Stimulated activated CD4-positive, alpha-beta T cell treated with anti-CD3 and anti-CD28 coated beads, Interleukin-1b, Interleukin-23, amount 100 ng/mL, for 1 hour (primary cell): ENCODE measurements at places on chromosomes 5 and 9.

DNA sequence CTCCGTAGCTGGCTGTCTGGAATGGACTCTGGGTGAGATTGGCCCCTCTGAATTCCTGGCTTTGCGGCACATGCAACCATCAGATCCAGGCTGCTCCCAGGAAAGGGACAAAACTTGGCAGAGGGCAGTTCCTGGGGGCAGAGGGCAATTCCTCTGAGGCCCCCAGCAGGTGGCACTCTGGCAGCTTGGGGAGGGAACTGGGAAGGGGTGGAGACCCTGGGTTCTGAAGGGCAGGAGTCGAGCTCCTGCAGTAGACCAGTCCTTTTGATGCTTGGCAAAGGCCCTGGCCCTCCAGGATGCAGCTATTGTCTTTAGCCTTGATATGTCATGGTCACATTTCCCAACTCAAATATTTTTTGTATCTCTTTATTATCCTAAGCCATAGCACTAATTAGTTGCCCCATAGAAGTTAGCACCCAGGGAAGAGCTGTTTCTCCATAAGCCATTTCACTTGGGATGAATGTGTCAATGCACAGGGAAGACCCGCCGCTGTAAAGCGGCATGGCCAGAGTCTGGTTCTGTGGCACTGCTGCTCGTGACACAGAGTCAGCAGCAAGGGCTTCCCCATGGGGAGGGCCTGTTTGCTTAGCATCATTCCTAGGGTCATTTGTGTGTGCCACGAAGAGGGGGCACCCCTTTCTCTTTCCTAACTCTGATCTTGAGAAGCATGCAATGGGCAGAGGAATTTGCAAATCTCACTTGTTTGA is 51.2 kb upstream of the CDK20 start:
- DNase-seq: no peak

DNA sequence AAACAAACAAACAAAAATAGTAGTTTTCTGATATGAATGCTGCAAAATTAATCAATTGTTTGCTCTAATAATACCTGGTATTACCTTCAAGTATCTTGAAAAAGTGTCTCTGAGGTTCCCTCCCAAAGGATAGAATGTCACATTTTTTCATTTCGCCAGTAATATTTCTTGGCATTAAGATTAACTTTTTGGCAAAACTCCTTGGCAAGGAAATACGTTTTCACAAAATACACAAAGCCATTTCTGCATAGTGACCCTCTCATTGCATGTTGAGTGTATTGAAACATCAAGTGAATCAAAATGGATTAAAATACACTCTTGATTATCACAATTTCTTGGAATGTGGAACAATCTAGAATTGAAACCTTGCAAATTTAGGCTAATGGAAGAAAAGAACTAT is 230.5 kb downstream of the ATPSCKMT start:
- DNase-seq: no peak

- no peak for DNase-seq
Observed at GRCh38 chr9:23552876-23553601, 273.0 kb downstream of the ELAVL2 start.

GRCh38 chr5:120942596-120943350 is 478.7 kb downstream of the PRR16 start:
- DNase-seq: no peak

- DNase-seq: no peak
Observed at GRCh38 chr9:75671354-75671753, 219.1 kb upstream of the PCSK5 start.

- DNase-seq: no peak
Observed at GRCh38 chr5:33275921-33276627, 164.7 kb upstream of the TARS1 start.

DNA sequence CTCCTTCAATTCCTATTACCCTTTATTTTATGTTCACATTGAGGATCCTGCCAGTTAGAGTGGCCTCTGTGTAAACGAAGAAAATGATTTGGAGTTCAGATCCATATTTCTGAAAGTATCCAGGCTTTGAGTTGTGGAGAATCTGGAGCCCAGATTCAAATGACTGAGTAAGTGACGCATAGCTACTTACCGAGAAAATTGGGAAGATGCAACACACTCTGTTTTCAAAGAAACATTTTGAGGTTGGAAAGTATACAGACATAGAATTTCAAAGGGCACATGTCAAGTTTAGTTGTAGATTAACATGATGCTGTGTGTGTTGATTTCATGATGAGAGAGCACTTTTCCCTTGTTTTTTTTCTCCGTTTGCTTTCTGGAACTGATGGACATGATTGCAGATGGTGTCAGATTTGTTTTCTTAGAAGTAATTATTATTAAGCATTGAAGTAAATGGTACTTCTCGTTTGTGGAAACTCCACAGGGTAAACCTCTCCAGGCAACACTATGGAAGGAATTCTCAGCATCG is 148.1 kb downstream of the KDM4C start:
- no peak for DNase-seq

DNA sequence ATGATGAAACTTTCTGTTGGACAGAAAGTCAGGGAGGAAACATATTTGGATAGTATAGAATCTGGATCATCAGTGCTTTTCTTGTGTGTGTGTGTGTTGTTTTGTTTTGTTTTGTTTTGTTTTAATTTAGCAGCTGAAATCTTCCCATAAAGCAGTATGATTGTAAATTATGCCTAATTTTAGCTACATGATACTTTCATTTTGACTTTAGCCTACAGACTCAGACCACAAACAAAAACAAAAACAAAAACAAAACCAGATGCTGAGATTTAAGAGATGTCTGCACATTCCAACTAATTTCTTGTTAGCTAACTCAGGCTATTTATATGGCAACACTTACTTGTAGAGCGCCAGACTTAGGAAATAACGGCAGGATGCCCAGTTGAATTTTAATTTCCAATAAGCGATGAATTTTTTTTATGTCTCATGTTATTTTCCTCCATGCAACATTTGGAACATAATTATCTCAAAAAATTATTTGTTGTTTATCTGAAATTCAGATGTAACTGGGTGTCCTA is 119.5 kb upstream of the TRPC7 start:
- DNase-seq: no peak

DNA sequence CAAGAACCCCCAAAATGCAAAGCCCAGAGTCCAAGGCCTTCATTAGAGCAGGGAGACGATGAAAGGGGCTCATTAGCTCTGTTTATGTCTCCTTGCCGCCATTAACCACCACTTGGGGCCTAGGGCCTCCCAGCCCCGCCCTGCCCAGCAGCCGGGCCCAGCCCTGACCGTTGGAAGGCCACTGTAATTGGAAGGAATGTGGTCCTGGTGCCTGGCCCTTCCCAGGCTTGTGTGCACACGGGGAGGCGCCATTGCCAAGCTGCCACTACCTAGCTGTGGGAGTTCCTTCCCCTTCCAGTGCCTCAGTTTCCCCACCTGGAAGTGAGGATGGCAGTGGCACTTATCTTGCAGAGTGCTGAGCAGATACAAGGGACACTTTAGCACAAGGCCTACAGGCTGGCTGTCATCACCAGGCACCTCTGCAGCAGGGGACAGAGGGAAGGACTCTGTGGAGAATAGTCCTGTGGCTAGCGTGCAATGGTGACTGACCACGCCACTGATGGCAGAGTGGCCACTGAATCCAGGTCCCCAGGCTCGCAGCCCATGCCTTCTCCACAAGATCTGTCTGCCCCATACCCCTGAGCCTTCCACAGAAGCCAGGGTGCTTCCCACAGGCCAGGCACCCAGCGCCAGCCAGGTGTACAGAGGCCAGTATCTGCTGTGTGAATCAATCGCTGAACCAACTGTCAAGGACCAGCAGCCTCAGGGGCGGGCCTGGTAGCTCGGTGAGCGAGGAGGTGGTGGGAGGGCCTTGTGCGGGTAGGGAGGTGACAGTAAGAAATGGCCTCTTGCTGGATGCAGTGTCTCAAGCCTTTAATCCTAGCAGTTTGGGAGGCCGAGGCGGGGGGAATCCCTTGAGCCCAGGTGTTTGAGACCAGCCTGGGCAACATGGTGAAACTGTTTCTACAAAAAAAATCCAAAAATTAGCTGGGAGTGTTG is 20.8 kb downstream of the GBGT1 start:
- DNase-seq: no peak

- no peak for DNase-seq
Observed at GRCh38 chr5:143733665-143734455, 78.1 kb upstream of the HMHB1 start.

GRCh38 chr5:107698286-107698685 is 27.5 kb upstream of the EFNA5 start:
- no peak for DNase-seq

DNA sequence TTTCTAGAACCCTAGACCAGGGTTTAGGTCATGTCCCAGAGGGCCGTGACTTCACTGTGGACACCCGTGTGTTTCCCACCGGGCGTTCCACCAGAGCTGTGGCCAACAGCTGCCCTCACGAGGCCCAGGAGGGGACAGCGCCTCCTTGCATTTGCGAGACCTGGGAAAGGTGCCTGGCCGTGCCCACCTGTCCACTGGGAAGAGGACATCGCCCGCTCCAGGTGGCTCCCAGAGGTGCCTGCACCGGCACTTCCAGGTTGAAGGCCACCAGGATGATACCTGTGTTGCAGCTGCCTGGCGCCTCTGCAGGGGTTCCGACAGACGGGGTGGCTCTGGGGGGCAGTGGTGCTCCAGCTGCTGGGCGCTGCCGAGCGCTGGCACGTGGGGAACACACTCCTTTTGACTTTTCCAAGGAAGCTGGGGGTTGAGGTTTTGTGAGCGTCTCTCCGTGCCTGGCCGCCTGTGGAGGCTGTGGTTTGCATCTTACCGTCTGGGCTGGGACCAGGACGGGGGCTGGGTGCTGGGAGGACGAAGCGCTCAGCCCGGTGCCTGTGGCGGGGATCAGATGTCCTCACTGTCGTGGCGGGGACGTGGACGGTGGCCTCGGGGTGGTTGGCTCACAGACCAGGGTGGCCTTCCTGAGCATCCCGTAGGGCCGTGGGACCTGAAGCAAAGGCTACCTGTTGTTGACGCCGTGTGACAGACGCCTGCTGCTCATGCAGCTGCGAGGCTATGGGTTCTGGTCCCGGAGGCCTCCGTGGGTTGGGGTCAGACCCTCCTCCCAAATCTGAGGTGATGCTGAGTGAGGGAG is 19.2 kb downstream of the NKD2 start:
- DNase-seq: no peak

DNA sequence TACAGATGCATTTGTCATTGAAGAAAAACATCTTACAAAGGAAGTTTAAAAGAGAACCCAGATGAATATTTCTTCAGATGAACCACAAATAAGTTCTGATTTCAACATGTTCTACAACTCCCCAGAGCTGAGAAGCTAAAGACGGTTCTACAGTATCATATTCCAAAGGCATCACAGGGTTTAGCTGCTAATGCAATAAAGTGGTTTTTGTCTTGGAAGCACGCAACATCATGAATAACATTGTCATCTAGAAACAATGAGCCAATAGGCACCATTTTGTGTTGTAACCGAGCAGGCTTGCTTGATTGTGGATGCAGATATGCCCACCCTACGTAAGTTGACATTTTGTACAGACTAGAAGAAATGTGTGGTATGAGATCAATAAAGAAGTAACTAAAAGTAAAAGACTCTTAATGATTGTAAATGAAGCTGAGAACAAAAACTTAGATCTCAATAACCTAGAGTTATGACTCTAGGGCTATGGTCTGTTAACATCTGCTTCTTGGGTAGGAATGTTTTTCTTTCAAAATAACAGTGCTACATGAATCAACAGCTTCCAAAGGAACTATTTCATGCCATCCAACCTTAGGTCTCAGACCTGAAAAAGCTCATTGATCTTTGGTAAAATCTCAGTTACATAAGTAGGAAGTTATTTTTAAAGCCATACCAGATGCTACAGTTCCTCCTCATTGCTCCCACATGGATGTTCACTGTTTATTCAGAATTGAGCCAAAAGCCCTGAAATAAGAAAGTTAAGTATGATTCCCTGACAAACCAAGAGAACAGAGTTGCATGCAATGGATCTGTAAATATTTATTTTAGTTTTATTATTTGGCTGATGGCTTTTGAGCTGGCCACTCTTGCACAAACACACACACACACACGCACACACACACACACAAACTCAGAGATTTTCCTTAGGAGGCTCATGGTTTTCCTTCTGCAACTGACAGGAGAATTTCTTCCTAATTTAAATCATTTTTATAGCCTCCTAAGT is 118.7 kb upstream of the SLCO6A1 start:
- no peak for DNase-seq

DNA sequence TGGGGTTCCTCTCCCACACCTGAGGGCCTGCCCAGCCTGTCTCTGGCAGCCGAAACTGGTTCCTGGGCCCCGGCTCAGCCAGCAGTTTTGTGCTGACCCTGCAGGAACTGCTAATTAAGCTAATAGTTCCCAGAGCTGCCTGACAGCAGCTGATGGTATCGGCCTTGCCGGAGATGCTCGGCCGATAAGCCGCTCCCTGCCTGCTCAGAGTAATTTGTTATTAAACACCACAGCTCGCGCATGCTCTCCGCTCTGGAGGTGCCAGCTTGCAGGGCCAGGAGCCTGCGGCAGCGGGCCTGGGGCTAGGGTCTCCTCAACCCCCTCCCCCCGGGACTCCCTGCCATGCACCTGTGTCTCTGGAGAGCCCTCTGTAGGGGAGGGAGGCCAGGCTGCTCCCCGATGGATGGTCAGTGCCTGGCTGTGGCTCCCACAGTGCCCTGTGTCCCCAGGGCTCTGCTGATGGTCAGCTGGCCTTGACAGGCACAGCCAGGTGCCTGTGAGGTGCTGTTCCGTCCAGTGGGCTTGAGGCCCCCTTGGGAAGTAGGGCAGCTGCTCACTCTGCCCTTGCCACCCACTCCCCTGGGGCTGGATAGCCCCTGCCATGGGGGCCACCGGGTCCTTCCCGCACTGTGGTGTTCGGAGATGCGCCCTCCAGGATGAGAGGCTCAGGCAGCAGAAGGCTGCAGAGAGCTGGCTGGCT is 41.7 kb downstream of the RXRA start:
- DNase-seq: no peak

DNA sequence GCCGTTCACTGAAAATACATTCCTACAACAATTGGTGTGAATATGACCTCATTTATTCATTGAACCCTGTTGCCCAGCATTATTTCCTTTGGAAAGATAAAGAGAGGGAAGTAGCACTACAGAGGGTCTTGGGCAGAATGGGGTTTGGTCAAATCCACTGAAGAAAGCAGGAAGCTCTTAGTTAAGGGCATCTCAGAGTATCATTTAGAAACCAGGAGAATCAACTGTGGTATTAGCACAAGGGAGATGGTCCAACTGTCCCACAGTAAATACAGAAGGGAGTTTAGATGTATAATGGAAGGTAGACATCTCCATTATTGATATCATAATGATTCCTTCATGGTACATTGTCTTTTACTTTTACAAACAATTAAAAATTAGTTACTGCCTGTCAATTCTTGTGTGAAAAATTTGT is 47.1 kb downstream of the LIX1 start:
- DNase-seq: no peak
